ENCODE measurements at places on chromosomes 7 and 10. TPM values are rescaled to one million over a fixed set of nuclear protein-coding genes. Genes with fewer than 3 reads are reported as not detected.

GRCh38 chr10:28355376-28355775 is 52.5 kb upstream of the MPP7 start:
- H3K27me3 ChIP-seq: no peaks in the 10 kb centered on the region
- H3K4me1 ChIP-seq: no peaks in the 10 kb centered on the region
- no peaks in the 10 kb centered on the region for H3K36me3 ChIP-seq
- DNase-seq: no peak
- no peak overlapping the region for H3K27ac ChIP-seq

The CCDC172 gene
- total RNA-seq: not detected

DNA sequence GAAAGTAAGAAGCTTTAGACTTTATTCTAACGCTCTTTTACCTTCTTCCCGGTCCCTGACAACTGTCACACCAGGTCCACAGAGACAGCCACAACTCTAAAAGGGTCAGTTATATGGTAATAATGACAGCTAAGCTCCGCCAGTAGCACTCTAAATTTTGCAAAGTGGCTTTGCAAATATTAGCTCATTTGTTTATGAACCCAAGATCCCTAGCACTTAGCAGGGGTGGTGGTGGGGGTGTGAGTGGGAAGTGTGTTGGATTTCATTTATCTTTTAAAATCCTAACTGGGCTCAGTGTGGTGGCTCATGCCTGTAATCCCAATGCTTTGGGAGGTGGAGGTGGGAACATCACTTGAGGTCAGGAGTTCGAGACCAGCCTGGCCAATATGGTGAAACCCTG is 34.8 kb upstream of the SDK1 start:
- H3K36me3 ChIP-seq: no peaks in the 10 kb centered on the region
- no peak overlapping the region for H3K27ac ChIP-seq
- no peak for DNase-seq
- no peaks in the 10 kb centered on the region for H3K4me1 ChIP-seq

The ZNF273 gene
- total RNA-seq: 38.2 TPM

GRCh38 chr7:45579391-45579801 is 5.2 kb downstream of the ADCY1 start:
- H3K27ac ChIP-seq: no peak overlapping the region
- no peak overlapping the region for H3K4me3 ChIP-seq
- DNase-seq: peak; percentile 58
- H3K4me1 ChIP-seq: peaks cover 12% of the 10 kb centered on the region
- H3K27me3 ChIP-seq: peaks cover 55% of the 10 kb centered on the region
- H3K36me3 ChIP-seq: no peaks in the 10 kb centered on the region

GRCh38 chr7:102146122-102146521 is 140.5 kb upstream of the SH2B2 start:
- no peak overlapping the region for H3K27ac ChIP-seq
- no peak for DNase-seq
- H3K4me1 ChIP-seq: no peaks in the 10 kb centered on the region
- H3K4me3 ChIP-seq: no peak overlapping the region
- no peaks in the 10 kb centered on the region for H3K36me3 ChIP-seq
- H3K27me3 ChIP-seq: no peaks in the 10 kb centered on the region

The CH25H gene
- 6.7 TPM for total RNA-seq

The FKBP6 gene
- total RNA-seq: not detected

DNA sequence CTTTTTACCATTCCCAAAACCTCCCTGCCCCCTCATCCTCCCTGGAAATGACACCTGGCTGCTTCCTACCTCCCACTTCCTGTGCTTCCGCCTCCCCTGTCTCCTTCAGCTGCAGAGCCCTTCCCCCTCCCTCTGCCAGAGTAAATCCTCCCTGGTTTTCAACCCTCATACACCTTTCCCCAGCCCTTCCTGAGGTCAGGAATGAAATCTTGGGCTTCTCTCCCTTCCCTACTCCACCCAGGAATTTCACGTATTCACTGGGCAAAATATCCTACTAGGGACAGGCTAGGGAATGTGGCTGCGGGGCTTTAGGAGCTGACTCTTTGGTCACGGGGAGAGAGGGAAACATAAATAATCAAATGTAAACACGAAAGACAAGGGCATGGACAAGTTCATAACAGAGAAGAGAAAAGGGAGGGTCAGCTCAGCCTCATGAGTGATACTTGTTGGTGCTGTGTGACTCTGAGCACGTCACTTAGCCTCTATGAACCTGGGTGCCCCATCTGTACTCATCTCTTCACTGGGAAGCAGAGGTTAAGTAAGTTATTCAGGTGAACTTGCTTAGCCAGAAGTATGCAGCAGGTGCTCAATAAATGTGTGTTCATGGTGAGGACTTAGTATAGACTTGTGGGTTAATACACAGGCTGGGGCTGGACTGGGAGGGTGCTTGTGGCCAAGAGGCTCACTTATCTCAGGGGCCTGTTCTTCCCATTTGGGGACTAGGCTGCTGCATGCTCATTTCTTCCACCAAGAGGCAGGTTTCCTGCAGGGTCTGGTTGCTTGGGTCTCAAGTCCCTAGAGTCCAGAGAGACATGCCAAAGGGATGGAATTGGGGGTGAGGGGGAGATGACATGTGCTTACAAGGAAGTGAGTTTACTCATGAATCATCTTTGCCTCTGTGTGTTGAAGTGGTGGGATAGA is 10.0 kb upstream of the DUSP5 start:
- H3K36me3 ChIP-seq: no peaks in the 10 kb centered on the region
- no peaks in the 10 kb centered on the region for H3K27me3 ChIP-seq
- peak overlapping the region; percentile 39 for H3K27ac ChIP-seq
- no peak for DNase-seq
- no peaks in the 10 kb centered on the region for H3K4me1 ChIP-seq

DNA sequence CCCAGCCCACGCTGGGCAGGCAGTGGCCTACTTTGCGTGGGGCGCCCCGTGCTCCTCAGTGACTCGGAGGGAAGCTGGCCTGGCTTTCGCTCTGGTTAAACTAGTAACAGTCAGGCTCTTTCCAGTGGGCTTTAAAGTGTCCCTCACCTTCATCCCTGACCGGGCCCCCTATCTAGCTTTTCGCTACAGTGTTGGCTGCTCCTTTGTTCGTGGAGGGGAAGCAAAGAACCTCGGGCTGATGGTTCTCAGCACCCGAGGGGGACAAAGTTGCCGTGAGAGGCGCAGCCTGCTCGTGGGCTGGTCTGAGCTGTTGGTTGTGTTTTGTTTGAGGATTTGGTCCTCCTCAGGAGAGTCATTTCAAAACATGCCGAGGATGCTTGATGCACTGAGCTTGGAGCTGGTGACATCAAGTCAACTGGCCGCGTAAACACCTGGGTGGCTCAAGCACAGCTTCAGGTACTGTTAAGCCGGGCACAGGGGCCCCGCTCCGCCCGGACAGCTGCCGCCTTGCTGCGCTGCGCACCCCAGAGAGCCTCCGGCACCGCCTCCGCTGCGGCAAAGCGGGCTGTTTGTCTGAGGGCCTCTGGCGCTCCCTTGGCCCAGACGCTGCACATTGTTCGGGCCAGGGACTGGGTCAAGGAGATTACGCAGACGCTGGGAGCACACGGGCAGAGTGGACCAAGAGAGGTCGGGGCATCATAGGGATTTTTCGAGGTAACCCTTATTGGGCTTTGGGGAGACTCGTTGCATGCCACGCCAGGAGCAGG is 1.6 kb downstream of the DLX6 start:
- DNase-seq: no peak
- no peaks in the 10 kb centered on the region for H3K4me1 ChIP-seq
- H3K27ac ChIP-seq: no peak overlapping the region
- H3K36me3 ChIP-seq: no peaks in the 10 kb centered on the region
- peaks cover 64% of the 10 kb centered on the region for H3K27me3 ChIP-seq
- peak overlapping the region; percentile 43 for H3K4me3 ChIP-seq

DNA sequence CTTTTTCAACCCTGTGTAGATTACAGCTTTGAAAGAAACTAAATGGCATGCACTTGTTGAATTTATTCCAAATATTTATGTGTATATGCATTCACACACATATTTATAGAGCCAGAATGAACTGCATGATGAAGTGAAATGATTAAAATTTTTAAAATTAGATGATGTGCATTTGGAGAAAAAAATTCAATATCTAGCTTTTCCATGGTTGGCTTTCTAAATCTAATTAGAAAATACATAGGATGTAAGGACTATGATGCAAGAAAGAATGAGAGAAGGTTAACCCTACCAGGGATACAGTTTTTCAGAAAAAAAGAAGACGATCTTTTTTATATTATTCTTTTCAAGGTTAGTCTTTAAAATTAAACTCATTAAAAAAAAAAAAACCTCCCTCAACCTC is 204.5 kb downstream of the TRIL start:
- H3K27ac ChIP-seq: no peak overlapping the region
- H3K4me1 ChIP-seq: no peaks in the 10 kb centered on the region
- no peak overlapping the region for H3K4me3 ChIP-seq
- no peaks in the 10 kb centered on the region for H3K27me3 ChIP-seq

DNA sequence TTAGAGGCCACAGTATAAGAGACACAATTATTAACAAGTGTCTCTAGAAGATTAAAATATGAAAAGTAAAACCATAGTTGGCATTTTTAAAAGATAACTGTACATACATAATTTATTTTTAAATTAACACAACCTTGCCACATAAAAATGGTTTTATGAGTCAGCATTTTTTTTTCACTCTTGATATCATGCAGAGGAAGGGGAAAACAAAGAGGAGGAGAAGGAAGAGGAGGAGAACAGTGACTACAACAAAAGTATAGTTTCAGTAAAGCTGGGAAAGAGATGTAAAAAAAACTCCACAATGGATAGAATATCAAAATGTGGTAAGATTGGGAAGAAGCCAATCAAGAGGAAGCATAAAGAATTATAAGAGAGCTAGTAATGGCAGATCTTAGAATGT is 34.0 kb downstream of the CH25H start:
- no peak overlapping the region for H3K4me3 ChIP-seq
- DNase-seq: no peak
- no peaks in the 10 kb centered on the region for H3K4me1 ChIP-seq
- H3K36me3 ChIP-seq: no peaks in the 10 kb centered on the region

The CRTAC1 gene
- 3.8 TPM for total RNA-seq

The CYP2W1 gene
- total RNA-seq: not detected

- H3K27ac ChIP-seq: no peak overlapping the region
- H3K27me3 ChIP-seq: no peaks in the 10 kb centered on the region
- H3K36me3 ChIP-seq: no peaks in the 10 kb centered on the region
- no peak for DNase-seq
- no peak overlapping the region for H3K4me3 ChIP-seq
- H3K4me1 ChIP-seq: no peaks in the 10 kb centered on the region
These were observed 129.4 kb downstream of the SLC16A9 start for GRCh38 chr10:59580026-59580863.

- no peaks in the 10 kb centered on the region for H3K4me1 ChIP-seq
- H3K36me3 ChIP-seq: no peaks in the 10 kb centered on the region
- H3K27ac ChIP-seq: no peak overlapping the region
- H3K27me3 ChIP-seq: no peaks in the 10 kb centered on the region
- H3K4me3 ChIP-seq: no peak overlapping the region
These were observed 21.7 kb downstream of the KLHDC10 start for GRCh38 chr7:130091999-130092398.

The LAMTOR4 gene
- 222 TPM for total RNA-seq

The LRRD1 gene
- total RNA-seq: 0.83 TPM

The KIAA1217 gene
- total RNA-seq: 8.7 TPM

The VENTX gene
- 0.66 TPM for total RNA-seq

DNA sequence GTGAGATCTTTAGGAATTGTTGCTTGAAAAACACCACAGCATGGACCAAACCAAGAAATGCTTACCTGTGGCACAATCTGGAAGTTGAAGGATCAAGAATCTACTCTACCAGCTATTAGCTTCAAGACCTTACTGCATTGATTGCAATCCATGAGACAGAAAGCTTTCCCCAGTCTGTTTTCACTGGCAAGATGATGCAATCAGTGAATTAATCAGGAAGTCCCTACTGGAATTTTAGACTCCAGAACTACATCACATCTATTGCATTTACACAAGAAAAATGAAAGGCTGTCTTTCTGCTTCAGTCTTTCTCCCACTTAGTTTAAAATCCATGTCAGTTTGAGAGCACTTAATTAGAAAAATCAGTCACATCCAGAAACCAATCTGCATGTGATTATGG is 191.7 kb downstream of the TFEC start:
- no peaks in the 10 kb centered on the region for H3K36me3 ChIP-seq
- no peak for DNase-seq
- H3K4me1 ChIP-seq: no peaks in the 10 kb centered on the region
- no peak overlapping the region for H3K4me3 ChIP-seq
- no peaks in the 10 kb centered on the region for H3K27me3 ChIP-seq

The CFTR gene
- under 0.01 TPM for total RNA-seq

GRCh38 chr10:90921906-90922305 is 1.0 kb upstream of the ANKRD1 start:
- H3K4me3 ChIP-seq: no peak overlapping the region
- no peaks in the 10 kb centered on the region for H3K36me3 ChIP-seq
- no peak for DNase-seq
- H3K27me3 ChIP-seq: no peaks in the 10 kb centered on the region
